Fibroblast of the conjunctiva (primary cell): ENCODE measurements at places on chromosomes 6 and 20.

- DNase-seq, result no peak
Measured at GRCh38 chr20:15445056-15445840, 1107.8 kb upstream of the FLRT3 start.

GRCh38 chr20:24995741-24996448, 3.3 kb upstream of the APMAP start:
- DNase-seq, result no peak

- DNase-seq, result no peak
Measured at GRCh38 chr6:106244521-106244920, 81.0 kb downstream of the ATG5 start.

GRCh38 chr6:118553132-118553531, 5.0 kb downstream of the PLN start:
- DNase-seq, result no peak

DNA sequence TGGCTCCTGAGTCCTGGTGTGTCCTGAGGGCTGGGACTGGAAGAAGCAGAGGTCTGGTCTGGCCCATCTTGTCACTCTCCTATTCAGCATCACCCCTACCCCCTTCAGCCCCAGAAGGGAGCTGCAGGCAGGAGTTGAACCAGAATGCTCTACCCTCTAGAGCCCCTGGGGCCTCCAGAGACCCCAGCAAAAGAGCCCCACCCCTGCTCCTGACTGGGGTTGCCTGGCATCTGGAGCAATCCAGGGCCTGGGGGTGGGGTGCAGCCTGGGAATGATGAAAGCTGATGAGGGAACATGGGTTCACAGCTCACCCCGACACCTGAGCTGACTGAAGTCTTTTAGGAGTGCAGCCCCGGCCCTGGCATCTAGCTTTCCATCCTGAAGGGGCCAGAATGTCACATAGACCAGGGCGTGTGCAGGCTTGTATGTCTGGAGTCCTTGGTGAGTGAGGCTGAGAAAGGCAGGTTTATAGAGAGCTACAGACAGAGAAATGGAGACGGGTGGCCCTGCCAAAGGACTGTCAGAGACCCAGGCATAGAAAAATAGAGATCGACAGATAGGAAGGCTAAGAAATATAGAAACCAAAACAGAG, 12.2 kb downstream of the FGD2 start:
- DNase-seq, result no peak

GRCh38 chr20:13389115-13389514, 168.0 kb downstream of the ISM1 start:
- DNase-seq, result no peak

GRCh38 chr20:31974951-31975487, 7.1 kb downstream of the XKR7 start:
- DNase-seq, result no peak

DNA sequence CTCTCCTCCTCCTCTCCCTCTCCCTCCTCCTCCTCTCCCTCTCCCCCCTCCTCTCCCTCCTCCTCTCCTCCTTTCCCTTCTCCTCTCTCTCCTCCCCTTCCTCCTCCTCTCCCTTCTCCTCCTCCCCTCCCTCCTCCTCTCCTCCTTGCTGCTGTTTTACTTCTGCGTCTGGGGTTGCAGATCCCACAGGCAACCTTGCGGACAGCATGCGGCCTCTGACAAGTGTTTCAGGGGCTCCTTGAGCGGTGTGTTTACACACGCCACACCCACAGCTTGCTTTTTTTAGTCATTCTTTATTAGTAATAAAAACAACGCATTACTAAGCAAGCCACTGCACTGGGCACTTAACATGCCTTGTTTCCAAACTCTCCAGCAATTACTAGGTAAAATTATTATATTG, 81.9 kb downstream of the TFAP2C start:
- DNase-seq, result peak; percentile 8

- DNase-seq, result no peak
Measured at GRCh38 chr6:26045928-26046368, 41.3 kb upstream of the HFE start.

DNA sequence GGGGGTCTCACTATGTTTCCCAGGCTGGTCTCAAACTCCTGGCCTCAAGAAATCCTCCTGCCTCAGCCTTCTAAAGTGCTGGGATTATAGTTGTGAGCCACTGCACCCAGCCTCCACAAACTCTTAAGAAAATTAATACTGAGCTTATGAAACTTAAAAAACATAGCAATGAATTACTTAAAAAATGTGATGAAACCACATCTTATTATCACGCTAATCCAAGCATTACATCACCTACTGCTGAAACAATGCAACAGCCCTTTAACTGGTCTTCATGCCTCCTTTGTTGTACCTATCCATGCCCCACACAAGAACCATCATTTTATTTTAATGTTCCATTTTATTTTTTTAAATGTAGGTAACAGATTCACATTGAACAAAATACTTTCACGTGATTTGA, 24.9 kb downstream of the SESN1 start:
- no peak for DNase-seq

GRCh38 chr6:81556551-81556950, 195.9 kb downstream of the TENT5A start:
- no peak for DNase-seq

- DNase-seq, result no peak
Measured at GRCh38 chr6:331622-332521, 39.6 kb downstream of the DUSP22 start.

- DNase-seq, result no peak
Measured at GRCh38 chr6:135962731-135963130, 111.2 kb downstream of the PDE7B start.

GRCh38 chr20:57090590-57091560, 175.6 kb downstream of the BMP7 start:
- DNase-seq, result no peak

DNA sequence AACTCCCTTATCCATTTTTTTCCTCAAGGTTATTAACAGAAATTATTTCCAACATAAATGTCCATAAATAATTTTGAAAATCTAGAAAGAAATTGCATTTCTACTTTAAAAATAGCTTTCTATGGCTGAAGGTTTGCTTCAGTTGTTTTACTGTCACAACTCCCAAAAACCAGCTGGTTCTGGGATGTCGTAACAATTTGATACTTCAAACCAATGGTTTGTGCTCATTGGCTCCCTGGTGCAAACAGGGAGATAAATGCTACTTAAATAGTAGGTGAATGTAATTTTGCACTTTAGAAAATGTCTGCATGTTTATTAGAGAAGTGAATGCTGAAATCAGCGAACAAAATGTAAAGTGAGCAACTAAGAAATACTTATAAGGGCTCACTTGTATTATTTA, 31.1 kb downstream of the LAMA2 start:
- no peak for DNase-seq

DNA sequence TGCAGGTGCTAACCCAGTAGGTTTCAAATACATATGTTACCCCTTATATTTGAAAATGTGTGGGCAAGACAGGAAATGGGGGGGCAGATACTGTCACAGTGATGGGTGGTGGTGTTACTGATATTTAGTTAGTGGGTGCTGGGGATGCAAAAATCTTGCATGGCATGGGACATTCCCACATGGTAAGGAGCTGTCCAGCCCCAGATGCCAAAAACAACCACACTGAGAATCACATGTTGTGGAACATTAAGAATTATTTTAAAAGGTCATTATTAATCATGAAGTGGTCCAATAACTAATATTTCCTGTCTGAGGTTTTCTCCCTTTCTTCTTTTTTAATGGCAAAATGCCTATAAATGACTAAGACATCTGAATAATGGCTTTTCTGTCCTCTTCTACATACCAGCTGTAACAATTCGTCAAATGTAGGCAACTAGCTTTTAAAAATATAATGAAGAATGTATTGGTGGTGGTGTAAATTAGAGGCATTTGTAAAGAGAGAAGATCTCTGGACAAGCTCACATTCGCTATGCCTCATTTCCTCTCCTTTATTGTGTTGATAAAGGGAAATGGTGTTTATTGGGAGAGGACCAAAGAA, 57.3 kb upstream of the SLC35B3 start:
- DNase-seq, result no peak

DNA sequence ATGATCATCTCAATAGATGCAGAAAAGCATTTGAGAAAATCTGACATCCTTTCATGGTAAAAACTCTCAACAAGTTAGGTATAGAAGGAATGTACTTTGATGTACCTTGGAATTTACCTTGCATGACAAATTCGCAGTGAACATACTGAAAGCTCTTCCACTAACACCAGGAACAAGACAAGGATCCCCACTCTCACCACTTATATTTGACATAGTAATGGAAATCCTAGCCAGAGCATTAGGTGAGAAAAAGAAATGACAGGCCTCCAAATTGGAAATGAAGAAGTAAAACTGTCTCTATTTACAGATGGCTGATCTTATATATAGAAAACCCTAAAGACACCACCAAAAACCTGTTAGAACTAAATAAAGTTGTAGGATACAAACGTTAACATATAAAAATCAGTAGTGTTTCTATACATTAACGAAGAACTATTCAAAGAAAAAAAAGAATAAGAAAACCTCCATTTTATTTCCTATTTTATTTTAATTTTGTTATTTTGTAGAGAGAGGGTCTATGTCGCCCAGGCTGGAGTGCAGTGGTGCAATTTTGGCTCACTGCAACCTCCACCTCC, 26.9 kb downstream of the PCNA start:
- no peak for DNase-seq

GRCh38 chr6:137903274-137903932, 36.3 kb downstream of the TNFAIP3 start:
- no peak for DNase-seq

GRCh38 chr6:35569011-35569461, 56.3 kb upstream of the TULP1 start:
- DNase-seq, result peak; percentile 47

DNA sequence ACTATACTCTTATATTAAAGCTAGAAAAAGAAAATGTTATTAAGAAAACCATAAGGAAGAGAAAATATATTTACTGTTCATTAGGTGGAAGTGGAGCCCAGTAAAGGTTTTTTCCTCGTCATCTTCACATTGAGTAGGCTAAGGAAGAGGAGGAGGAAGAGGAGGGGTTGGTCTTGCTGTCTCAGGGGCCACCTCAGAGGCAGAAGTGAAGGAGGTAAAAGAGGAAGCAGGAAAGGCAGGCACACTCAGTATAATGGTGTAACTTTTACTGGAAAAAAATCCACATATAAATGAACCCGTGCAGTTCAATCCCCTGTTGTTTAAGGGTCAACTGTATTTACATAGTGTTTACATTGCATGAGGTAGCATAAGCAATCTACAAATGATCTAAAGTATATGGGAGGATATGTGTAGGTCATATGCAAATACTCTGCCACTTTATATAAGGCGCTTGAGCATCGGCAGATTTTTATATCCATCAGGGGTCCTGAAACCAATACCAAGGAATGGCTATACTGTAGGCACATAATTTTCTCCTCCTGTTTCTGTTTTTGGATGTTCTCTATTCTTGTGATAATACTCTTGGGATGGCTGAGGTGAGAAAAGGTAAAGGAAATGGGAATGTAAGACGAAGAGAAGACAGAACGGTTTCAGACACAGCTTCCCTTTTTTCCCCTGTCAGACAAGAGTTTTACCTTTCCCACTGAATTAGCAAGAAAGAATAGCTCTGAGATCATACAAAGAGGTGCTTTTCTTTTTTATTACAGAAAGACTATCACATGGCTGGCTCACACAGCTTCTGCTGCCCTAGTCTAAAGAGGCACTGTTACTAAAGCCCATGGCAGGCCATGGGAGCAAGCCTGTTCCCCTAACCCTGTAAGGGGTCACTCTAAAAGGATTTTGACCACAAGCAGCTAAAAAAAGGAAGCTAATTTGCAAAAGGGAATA, 59.9 kb downstream of the NUDT3 start:
- DNase-seq, result no peak

DNA sequence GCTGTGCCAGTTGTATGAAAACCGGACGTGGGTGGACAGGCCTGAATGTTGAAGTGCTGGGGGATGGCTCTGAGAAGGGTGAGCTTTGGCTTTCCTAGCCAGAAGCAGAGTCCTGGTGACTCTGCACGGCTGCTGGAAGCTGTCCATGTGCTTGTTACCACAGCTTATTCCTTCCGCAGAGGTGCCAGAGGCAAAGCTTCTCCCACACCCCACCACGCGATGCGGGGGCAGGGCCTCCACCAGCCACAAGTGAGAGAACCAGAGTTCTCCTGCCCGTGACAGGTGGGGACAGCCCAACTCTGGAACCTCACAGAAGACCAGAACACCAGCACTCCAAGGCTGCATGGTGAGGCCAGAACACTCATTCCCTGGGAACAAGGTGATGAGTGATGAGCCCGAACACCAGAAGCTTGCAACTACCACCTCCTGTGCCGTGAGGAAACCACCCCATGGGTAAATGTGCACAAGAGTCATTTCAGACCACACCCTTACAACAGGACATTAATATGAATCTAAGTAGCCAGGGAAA, 36.7 kb downstream of the JAG1 start:
- no peak for DNase-seq

- no peak for DNase-seq
Measured at GRCh38 chr6:6750594-6751265, 162.2 kb downstream of the LY86 start.

DNA sequence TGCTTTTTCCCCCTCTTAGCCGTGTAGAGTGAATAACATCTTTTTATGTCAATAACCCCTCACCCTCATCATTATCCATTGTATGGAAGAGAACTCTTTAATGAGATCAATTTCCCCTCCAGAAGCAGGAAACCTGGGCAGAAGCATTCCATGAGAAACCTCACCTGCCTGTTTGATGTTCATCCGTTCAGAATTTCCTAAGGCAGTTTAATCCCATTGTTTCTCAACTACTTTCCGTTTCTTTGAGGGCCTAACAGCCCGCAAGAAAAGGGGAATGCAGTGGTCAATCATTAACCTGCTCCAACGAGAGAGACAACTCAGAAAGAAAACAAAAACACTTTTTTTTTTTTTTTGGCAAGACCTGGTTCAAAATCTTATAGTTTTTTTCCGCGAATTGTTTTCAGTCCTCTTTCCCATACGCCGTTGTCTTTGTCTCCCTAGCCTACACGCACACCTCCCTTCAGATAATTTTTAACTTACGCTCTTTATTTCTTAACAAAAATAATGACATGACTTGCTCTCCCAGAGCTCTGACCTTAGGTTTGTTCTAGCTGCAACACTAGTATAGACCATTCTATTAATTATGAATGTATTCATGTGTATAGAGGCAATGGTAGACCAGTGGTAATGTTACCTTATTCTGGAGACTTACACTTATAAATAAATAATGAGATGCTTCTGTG, 25.6 kb upstream of the ID4 start:
- no peak for DNase-seq

DNA sequence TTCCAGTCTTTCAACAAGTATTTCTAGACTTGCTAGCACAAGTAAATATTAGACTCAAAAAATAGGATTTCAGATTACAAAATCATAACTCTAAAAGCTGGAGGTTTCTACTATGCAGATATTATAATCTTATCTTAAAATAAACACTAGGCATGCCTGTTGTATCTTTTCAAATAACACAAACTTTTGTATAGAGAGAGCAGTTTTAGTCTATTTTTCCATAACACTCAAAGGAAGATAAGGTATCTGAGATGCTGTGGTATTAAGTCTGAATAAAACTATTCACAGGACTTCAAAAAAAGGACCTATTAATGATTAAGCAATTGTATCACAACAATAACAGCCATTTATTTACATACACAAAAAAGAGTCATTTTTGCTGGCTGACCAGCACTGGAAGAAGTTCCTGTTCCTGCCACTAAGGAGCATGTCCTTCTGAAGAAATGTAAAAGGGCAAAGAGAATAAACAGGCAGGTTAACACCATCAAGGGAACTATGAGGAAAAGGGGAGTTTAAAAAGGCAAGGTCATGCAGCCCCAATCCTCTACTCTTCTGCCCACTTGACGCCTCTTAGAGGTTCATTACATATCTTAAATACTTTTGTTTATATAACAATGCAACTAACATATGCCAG, 39.4 kb downstream of the REPS1 start:
- DNase-seq, result no peak
